Suppressor macrophage (primary cell): ENCODE measurements at places on chromosomes 16 and 17.

DNA sequence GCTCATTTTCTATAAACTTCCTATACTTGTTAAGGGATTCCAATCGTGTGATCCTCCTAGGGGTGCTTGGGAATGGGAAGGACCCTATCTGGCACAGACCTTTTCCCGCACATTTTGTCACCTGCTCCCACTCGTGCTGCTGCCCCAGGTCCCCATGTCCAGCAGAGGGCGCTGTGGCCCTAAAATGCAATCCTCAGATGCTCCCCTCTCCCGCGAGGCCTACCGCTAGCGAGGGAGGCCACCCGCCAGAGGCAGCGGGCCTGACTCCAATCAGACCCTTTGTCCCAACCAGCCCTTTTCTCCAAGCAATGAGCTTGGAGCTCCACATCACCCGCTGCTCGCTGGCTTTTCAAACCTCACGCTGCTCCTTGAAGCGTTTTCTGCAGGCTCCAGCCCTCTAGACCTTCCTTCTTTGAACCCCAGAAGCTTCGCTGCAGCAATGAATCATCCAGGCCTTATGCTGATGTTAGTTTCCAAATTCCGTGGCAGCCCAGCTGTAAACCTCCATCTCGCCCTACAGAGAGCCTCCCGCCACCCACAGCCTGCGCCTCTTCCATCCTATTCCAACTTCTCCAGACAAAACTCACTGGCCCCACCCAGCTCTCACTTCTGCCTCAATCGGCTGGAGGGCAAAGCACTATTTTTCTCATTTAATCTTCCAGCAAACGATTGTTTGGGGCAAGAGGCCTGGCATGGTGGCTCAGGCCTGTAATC lies 23.6 kb upstream of the FZD2 start:
- DNase-seq, result peak; percentile 90

DNA sequence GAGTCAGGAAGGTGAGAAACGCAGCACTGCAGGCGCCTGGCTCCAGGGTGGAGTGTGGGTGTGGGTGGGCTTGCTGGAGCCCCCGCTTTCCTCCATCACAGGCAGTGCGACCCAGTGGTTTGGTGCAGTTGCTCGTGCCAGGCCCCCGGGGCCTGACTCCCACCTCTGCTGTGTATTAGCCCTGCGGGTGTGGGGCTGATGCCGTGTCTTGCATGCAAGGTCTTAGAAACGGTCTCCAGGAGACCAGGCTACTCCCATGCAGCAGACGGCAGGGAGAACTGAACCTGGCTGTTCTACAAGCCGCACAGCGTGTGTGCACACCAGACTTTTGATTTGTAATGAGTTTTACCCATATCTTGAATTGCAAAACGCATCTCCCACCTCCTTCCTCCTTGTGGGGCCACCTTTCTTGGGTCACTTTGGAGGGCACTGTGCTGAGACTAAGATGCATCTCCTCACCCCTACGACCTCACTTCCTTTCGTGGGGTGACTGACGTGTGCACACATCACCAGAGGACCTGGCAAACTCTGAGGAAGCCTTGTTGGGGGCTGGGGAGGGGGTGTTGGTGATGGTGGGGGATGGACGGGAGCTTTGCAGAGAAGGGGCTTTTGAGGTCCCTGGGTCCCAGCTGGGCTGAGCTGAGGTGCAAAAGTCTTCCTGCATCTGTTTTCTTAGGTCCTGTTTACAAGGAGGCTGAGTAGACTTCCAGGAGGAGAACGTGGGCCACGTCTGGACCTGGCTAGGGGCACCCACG lies 101.8 kb upstream of the TNRC6C start:
- DNase-seq, result no peak

DNA sequence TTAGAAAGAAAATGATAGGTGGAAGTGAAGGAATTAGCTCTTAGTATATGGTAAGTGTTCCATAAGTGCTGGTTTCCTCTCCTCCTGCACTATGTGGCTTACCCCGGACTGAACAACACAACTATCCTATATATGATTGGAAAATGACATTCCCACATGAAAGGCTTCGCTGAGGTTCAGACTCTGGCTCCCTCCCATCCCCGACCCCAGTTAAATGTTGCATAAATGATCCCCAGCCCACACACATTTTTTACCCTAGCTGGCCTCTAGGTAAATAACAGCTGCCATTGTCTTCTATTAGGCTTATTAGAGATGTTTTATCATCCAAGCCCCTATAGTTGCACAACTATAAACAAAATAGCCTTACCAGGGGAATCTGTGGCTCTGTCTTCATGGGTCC lies 495.6 kb upstream of the CDH11 start:
- no peak for DNase-seq

DNA sequence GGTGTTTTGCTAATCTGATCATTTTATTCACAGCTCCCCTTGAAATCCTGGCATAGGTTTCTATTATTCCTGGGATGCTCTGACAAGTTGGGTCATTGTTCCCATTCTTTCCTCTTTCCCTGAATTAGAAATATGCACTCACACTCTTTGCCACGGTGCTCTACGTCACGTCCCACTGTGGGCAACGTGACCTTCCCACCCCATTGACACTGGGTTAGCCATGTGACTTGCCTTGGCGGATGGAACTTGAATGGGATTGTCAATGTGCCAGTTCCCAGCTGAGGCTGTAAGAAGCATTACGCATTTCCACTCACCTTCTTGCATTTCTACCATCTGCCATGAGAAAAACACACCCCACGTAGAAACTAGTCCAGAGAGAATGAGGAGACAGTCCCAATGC lies 492.4 kb downstream of the SHISA9 start:
- DNase-seq, result no peak

DNA sequence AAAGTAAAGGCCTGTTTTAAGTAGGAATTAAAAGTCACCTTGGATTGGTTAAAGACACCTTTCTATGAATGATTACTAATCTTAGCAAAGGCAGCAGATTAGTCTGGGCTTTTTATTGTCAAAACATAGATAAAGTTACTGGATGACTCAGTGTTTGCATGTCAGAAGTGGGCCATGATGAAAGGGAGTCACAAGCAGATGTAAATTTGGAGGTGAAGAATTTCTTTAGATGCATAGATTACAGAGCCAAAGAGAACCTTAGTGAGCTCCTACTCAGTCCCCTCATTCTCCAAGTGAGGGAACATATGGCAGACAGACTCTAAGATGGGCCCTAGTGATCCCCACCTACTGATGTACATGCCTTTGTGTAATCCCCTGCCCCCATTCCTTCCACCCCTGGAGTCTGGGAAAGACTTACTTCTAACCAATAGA lies 124.5 kb downstream of the HS3ST3A1 start:
- DNase-seq, result no peak

GRCh38 chr17:56596691-56597494 lies 3.4 kb downstream of the NOG start:
- DNase-seq, result no peak

GRCh38 chr17:7557775-7558543 lies 591 bp upstream of the TNFSF13 start:
- peak; percentile 82 for DNase-seq

DNA sequence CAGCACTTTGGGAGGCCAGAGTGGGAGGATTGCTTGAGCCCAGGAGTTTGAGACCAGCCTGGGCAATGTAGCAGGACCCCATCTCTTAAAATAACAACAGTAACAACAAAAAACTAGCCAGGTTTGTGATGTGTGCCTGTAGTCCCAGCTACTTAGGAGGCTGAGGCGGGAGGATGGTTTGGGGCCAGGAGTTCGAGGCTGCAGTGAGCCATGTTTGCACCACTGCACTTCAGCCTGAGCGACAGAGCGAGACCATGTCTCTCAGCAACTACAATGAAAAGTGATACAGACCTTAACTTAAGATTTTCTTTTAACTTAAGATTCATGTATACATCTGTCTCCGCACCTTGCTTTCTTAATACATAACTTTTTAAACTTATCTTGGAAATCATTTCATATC lies 17.2 kb downstream of the NKD1 start:
- DNase-seq, result no peak

DNA sequence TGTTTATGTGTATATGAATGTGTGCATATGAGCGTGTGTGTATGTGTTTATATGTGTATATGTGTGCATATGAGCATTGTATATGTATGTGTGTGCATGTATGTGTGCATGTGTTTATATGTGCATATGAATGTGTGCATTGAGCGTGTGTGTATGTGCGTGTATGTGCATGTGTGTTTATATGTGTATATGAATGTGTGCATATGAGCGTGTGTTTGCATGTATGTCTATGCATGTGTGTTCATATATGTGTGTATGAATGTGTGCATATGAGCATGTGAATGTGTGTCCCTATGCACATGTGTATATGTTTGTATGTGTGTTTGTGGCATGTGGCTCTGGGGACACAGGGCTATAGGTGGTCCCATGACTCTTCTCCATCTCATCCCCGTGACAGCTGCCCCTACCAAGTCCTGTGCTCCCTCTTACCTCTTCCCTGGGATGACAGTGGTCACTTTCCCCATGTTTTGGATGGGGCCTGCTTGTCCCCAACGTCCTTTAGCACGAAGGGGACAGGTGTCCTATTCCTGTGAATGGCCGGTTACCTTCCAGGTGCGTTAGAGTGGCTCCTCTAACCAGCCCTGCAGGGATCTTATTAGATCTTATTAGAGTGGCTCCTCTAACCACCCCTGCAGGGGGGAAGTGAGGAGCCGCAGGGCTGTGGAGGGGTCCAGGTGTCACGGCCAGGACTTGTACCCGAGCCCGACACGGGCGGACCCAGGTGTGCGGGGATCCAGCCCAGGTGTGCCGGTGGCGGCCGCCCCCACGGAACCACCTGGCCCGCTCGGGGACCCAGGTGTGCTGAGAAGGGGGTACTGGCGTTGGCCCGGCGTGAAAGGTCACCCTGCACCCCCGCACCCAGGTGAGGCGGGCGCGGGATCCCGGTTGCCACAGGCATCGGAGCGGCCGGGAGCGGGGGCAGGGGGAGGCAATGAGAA lies 105.6 kb downstream of the SEC14L1 start:
- DNase-seq, result no peak

DNA sequence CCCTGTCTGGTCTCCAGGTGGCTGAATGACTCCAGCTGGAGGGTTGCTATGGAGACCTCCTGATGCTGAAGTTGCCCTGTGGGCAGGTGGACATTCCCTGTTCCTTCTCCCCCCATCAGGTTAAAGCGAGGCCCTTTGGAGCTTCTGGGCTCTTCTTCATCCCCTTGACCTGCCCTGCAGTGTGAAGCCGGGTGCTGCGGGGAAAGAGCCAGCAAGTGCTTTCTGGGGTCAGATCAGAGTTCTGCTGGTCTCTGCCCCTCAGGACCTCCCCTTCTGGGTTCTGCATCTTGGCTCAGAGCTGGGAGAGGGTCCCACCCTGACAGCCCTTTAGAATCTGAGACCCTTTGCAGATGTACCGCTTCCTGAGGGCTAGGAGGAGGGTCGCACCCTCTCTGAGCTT lies 25.1 kb downstream of the NKD1 start:
- no peak for DNase-seq

GRCh38 chr17:3639981-3640596 lies 3.5 kb downstream of the CTNS start:
- DNase-seq, result peak; percentile 87

DNA sequence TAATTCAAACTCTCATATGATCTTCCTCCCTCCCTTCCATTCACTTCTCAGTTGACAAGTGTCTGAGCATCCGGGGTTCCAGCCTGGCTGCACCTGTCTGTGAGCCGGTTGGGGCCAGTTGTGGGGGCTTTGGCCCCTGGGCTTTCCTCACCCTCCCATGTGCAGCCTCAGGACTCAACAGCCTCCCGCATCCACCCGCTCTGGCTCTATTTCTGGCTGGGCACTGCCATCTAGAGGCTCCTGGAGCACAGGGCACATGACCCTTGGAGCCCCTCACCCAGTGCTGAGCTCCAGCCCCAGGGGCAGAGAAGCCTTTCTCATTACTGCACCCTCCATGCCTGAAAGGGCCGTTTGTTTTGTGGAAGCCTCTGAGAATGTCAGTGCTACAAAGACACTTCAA lies 43.3 kb downstream of the HAPSTR1 start:
- DNase-seq, result peak; percentile 59
